CD8-positive, alpha-beta T cell (primary cell): ENCODE measurements at places on chromosomes 11 and 22.

- DNase-seq, result no peak
These were observed 42.9 kb upstream of the ARHGAP32 start for GRCh38 chr11:129234978-129235377.

DNA sequence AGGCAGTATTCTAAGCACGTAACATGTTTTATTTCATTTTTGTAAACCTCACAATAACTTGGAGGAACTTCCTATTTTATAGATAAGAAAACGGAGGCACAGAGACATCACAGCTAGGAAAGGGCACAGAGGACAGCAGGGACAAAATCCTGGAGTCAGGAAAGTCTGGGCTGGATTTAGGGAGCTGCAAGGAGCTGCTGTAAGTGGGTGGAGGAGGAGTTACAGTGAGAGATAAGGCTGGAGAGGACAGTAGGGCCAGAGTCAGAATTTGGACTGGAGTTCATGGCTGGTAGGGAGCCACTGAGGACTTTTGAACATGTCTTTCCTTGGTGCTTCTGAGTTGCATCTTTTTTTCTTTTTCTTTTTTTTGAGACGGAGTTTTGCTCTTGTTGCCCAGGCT lies 32.2 kb upstream of the PTPRJ start:
- no peak for DNase-seq

GRCh38 chr11:44094260-44094868 lies 1.1 kb upstream of the EXT2 start:
- peak; percentile 65 for DNase-seq

DNA sequence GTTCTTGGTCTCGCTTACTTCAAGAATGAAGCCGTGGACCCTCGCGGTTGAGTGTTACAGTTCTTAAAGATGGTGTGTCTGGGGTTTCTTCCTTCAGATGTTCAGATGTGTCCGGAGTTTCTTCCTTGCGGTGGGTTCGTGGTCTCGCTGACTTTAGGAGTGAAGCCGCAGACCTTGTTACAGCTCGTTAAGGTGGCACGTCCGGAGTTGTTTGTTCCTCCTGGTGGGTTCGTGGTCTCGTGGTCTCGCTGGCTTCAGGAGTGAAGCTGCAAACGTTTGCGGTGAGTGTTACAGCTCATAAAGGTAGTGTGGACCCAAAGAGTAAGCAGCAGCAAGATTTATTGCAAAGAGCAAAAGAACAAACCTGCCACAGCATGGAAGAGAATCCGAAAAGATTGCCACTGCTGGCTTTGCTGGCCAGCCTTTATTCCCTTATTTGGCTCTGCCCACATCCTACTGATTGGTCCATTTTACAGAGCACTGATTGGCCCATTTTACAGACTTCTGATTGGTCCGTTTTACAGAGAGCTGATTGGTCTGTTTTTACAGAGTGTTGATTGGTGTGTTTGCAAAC lies 27.1 kb upstream of the NXPE2 start:
- no peak for DNase-seq

GRCh38 chr11:46491661-46492330 lies 100.2 kb upstream of the CHRM4 start:
- DNase-seq, result no peak

GRCh38 chr22:39144101-39144767 lies 8.2 kb downstream of the CBX7 start:
- peak; percentile 91 for DNase-seq

- no peak for DNase-seq
These were observed 804.6 kb upstream of the RAG2 start for GRCh38 chr11:37402663-37403062.

- no peak for DNase-seq
These were observed 44.6 kb downstream of the MYO7A start for GRCh38 chr11:77172666-77172982.

DNA sequence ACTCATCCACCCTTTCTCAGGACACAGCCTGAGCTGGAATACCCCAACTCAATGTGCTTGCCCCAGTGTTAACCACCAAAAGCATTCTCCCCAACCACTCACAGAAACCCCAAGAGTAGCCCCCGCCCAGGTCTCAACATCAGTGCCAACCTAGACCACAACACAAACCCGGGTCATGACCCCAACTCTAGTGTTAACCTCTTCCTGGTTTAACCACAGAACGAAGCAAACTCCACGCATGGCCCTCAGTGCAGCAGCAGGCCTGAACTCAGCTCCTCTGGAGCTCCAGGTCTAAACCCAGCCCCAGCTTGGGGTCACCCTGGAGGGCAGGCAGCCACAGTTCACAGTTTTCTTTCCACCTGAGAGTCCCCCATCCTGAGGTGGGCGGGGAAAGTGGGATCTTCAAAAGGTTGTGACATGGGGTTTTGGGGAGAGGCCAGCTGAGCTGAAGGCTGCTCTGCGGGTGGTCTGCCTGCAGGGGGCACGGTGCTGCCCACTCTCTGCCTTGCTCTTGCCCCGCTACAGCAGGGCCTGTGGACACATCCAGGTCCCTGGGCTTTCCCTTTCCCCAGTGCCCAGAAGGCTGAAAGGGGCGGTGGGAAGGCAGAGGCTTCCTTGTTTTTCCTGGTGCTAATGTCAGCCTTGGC lies 37.9 kb downstream of the NECTIN1 start:
- peak; percentile 16 for DNase-seq

GRCh38 chr11:18270102-18270501 lies 4.0 kb downstream of the SAA1 start:
- no peak for DNase-seq

DNA sequence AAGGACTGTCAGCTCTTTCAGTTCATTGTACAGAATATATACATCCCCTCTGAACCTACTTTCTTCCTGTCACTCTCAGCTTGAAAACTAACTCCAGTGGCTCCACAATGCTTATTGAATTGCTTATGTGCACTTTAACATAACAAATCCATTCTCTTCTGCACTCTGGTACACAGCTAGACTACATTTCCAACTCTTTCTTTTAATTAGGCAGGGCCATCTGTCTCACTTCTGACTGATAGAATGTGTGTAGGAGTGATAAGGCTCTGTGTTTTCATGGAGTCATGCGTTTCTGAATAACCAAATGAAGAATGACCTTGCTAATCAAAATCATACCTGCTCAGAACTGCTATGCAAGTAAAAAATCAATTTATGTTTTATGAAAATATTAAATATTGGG lies 278.5 kb upstream of the CCDC179 start:
- DNase-seq, result no peak

DNA sequence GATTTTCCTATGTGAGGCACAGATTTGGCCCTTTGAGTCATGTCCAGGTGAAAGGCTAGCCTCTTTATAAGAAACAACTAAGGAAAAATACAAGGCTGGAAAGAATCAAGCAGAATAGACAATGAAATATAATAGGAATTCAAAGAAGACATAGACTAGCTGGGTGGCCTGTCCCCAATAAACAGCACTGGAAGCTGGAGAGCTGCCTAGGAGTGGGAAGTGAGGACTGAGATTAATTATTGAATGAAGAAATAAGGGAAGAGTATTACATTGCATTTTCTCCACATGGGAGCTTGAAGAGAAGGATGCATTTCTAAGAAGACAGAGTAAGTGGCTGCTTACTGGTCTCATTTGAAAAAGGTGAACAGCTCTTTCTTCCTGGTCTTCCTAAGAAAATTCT lies 100.0 kb downstream of the CCDC34 start:
- DNase-seq, result no peak

GRCh38 chr11:130175898-130176297 lies 16.3 kb downstream of the ST14 start:
- DNase-seq, result no peak

GRCh38 chr11:31106968-31107576 lies 262.5 kb downstream of the DCDC1 start:
- DNase-seq, result peak; percentile 16

DNA sequence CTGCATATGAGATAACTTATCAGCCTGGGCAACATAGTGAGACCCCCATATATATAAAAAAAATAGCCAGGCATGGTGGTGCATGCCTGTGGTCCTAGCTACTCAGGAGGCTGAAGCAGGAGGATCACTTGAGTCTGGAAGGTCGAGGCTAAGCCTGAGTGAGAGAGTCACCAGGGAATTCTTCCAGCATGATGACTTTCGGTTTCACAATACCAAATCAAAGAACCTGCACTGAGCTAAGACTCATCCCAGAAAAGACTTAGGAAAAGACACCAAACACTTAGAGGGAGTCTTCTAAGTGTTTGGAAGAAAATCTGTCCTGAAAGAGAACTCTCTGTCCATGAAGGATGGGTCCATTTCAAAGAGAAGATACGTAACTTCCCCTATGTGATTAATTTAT lies 12.7 kb downstream of the STK33 start:
- no peak for DNase-seq
